Right ventricle myocardium inferior (tissue), 1 donor: ENCODE measurements at places on chromosomes 1 and 21.
A peak's percentile ranks its signal among the peaks of the same experiment; 100 is the strongest.

DNA sequence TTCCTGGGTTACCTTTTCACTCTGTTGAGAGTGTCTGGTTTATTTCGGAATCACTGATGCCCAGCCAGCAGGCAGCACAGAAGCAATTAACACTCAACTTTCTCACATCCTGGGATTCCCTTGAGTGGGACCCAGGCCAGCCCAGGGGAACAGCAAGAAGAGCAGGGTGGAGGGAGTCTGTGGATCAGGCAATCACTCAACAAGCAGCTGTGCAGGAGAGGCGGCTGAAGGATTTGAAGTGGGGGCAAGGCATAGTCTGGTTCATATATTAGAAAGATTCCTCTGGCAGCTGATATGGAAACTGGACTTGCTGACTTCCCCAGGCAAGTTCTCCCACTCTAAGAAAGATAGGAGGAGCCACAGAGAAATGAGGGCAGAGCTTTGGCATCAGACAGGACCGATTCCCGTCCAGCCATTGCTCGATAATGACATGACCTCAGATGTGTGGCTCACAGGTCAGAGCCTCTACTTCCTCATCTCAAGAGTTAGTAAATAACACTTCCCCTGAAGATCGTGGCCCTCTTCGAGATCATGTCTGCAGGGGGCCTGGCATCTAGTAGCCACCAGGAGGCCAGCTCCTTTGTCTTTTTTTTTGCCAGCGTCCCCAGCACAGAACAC lies 12.4 kb downstream of the EPHA8 start:
- no peak for DNase-seq

GRCh38 chr1:33007190-33008050 lies 29.3 kb downstream of the AK2 start:
- DNase-seq = no peak

- no peak for DNase-seq
Measured at GRCh38 chr1:10495475-10495817, 20.7 kb downstream of the PEX14 start.

- no peak for DNase-seq
Measured at GRCh38 chr1:109210058-109210457, 3.7 kb upstream of the SARS1 start.

- no peak for DNase-seq
Measured at GRCh38 chr1:223363856-223364684, at the start of gene SUSD4. TSS of gene SUSD4 (minus strand) at chr1:223364176. CDS start at chr1:223363425, 751 bp downstream.

DNA sequence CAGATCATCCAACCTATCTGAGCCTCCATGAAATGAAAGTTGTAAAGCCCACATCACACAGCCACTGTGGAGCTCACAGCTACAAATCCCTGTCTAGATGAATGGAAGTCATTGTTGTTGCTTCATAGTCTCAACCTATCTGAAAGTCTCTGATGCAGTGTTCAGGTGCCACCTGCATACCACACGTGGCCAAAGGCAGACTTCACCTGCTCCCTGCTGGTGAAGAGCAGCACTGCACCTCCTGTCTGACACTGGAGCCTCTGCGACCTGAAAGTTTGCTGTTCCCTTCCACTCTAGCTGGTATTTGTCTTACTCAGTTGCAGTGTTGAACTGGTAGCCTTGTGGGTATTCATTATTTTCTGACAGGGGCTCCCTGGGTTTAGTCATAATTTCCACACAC lies 18.4 kb downstream of the LORICRIN start:
- DNase-seq = no peak

GRCh38 chr1:22799971-22800370 lies 89.3 kb downstream of the EPHB2 start:
- DNase-seq = no peak

- DNase-seq = no peak
Measured at GRCh38 chr1:16046842-16047241, 3.3 kb downstream of the CLCNKB start.

GRCh38 chr1:240515505-240515904 lies 96.5 kb downstream of the GREM2 start:
- DNase-seq = no peak

- DNase-seq = no peak
Measured at GRCh38 chr1:118949315-118949714, 38.8 kb downstream of the TBX15 start.

- DNase-seq = peak; percentile 77
Measured at GRCh38 chr1:12597792-12598191, 20.2 kb downstream of the DHRS3 start.

DNA sequence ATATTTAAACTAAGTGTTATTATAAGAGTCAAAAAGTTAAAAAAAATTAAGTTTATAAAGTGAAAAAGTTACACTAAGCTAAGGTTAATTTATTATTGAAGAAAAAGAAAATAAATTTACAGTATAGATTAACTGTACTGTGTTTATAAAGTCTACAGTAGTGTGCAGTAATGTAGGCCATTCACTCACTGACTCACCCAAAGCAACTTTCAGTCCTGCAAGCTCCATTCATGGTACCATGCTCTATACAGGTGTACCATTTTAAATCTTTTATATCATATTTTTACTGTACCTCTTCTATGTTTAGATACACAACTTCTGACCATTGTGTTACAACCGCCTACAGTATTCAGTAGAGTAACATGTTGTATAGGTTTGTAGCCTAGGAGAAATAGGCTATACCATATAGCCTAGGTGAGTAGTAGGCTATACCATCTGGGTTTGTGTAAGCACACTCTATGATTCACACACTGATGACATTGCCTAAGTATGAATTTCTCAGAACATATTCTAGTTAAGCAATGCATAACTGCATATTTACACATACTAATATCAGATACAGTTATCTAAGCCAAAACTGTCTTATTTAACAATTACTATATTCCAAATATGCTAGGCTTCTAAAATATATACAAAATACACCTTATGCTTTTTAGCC lies 80.6 kb upstream of the GFI1 start:
- no peak for DNase-seq

DNA sequence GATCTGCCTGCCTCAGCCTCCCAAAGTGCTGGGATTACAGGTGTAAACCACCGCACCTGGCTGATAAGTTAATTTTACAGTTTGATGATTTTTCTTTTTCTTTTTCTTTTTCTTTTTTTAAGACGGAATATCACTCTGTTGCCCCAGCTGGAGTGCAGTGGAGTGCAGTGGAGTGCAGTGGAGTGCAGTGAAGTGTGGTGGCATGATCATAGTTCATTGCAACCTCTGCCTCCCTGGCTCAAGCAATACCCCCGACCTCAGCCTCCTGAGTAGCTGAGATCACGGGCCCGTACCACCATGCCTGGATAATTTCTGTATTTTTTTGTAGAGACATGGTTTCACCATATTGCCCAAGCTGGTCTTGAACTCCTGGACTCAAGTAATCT lies 84.4 kb upstream of the CXADR start:
- DNase-seq = no peak

- DNase-seq = no peak
Measured at GRCh38 chr1:116261227-116261626, 111.8 kb upstream of the ATP1A1 start.

DNA sequence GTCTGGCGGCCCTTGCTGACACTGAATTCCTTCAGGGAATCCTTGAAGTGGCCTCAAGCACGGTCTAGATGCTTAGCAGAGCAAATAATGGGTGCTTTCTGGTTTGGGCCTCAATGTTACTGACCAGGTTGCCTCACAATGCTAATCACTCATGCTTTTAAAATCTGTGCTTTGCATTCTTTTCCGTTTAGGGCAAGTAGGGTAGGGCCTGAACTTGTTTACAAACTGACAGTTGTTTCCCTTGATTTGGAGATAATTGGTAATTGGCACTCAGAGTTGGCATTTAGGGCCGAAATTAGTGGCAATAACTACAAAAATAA lies 1.4 kb downstream of the VPS13D start:
- no peak for DNase-seq

GRCh38 chr1:182192966-182193365 lies 131.5 kb upstream of the ZNF648 start:
- no peak for DNase-seq

GRCh38 chr1:170939476-170939875 lies 4.1 kb downstream of the MROH9 start:
- DNase-seq = no peak

DNA sequence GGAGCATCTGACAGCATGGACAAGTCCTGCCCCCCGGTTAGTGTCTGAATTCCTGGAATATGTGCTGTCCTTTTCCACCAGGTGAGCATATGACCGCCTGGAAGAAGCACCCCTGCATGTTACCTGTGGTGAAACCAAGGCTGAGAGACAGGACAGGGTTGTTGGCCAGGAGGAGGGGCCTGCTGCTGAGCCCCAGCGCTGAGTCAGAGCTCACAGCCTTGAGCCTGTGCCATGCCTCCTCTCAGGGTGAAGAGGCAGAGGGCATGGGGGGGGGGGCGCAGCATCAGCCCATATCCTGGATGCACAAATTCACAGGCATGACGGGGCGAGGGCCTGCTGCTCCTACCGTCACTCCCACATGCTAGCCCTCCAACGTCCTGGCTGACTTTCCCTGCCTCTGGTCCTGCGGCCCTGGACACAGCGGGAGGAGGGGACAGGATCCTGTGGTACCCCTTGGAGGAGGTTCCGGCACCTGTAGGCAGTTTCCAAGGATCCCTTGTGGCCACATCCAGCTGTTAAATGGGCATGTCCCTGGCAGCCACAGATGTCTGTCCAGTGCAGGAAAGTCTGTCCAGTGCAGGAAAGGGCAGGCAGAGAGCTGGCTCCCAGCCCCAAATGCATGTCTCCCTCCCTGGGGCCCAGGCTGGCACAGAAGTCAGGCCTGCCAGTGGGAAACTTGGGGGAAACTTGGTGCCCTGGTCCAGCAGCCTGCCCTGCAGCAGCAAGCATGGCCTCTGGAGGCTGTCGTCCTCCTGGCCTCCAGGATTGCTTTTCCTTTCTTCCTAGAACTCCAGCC lies 23.9 kb downstream of the TTC34 start:
- no peak for DNase-seq

GRCh38 chr1:54815086-54815876 lies 14.2 kb upstream of the TTC22 start:
- no peak for DNase-seq

DNA sequence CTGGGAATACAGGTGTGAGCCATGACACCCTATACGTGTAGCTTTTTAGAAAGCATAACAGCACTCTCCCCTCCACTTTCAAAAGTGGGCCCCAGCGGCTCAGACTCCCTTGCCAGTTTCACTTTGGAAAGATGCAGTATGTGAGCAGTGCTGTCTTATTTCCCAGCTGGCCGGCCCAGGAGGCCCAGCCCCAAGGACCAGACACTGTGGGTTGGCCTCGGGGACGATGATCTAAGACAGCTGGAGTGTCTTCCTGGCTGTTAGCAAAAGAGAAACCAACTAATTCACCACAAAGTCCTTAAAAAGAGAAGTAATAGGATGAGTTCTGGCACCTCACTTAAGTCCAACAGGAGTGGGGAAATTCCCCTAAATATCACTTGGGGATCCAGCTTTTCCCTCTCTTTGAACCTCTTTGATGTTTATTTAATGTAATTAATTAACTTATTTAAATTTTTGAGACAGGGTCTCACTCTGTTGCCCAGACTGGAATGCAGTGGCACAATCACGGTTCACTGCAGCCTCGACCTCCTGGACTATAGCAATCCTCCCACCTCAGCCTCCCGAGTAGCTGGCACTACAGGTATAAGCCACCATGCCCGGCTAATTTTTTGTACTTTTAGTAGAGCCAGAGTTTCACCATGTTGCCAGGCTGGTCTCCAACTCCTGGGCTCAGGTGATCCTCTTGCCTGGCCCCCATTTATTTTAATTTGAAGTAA lies 17.6 kb upstream of the CLIC4 start:
- DNase-seq = peak; percentile 82

GRCh38 chr21:40315626-40316025 lies 448.4 kb downstream of the PCP4 start:
- DNase-seq = no peak

DNA sequence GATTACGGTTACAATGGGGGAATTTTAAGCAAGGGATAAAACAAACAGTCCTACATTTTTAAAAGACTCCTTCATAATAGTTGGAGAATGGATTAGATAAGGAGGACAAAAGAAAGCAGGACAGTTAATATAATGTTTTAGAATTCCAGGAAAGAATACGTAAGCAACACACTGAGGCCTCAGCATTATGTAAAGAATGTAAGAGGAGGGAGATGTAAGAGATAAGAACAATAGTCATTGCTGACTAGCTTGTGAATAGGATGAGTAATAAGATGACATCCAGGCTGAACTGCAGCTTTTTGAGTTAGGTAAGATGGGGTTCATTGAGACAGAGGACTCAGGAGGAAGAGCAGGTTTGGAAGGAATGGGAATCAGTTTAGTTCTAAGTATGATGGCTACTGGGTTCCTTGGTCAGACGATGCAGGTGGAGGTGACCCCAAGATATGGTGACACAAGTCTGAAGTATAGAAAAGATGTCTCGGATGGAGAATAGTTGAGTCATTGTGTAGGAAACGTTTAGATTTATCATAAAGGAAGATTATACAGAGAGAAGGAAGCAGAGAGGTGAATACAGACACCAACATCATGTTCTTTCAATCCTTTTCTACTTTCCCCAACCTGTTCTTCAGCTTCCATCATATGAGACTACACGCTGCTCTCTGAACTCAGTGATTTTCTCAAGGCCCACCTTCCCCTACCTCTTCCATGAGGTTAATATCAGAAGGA lies 372.8 kb downstream of the PTBP2 start:
- no peak for DNase-seq

GRCh38 chr1:9780554-9781110 lies 43.1 kb downstream of the CLSTN1 start:
- DNase-seq = no peak

- DNase-seq = no peak
Measured at GRCh38 chr1:168234846-168235547, 9.2 kb downstream of the SFT2D2 start.

DNA sequence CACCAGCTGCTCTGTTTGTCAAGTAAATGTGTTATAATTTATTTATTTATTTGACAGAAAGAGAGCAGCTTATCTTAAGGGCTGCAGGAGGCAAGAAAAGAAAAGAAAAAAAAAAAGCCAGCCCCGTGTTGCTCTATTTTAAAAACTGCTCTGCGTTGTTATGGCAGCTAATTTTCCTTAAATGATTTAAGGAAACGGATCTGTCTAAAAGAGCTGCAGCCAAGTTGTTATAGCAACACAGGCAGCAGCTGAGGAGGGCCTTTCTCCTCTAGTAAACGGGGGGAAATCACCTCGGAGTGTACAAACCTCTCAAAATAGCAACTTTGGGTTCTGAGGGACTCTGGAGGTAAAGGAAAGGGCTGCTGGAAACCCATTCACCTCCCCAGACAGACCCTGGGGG lies 149.2 kb downstream of the BEND5 start:
- no peak for DNase-seq

GRCh38 chr1:155591770-155592169 lies 18.2 kb upstream of the MSTO1 start:
- no peak for DNase-seq

- no peak for DNase-seq
Measured at GRCh38 chr1:241603731-241604245, 36.4 kb downstream of the CHML start.

- DNase-seq = no peak
Measured at GRCh38 chr1:23930861-23931490, 17.8 kb upstream of the CNR2 start.

DNA sequence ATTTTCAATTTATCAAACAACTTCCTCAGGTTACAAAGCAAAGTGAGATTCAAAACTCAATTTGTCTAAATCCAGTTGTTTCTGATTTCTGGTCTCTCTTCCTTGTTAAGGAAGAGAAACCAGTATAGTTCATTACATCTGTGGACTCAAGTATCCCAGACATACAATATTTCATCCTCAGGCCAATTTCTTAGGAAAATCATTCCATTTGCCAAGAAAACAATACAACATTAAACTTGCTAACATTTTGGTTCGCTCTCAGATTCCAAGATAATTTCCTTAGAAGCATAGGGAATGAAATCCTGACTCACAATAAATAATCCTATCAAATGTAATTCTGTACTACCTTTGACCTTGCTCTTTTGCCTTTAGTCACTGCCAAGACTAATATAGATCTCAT lies 11.2 kb upstream of the TTLL7 start:
- DNase-seq = no peak
